ENCODE measurements at places on chromosomes 3 and 15.

DNA sequence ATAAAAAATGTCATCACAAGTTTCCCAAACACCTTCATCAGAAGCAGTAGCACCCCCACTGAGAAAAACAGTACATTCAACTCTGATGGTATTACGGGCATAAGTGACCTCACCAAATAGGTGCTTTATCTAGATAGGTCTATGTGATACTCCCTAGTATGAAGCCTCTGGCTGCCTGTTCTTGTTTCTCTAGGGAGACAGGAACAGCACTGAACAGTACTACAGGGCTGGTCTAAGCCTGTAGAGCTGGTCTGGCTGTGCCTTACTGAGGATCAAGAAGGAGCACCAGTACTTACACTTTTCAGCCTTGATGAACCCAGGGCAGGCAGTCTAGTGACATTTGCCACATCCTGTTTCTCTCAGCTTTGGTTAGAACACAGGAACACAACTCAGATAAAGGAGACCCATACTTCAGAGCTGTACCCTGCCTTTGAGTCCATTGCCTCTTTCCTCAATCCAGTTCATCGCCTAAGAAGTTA is 35.9 kb downstream of the OXNAD1 start:
- no peak for DNase-seq

- no peak for DNase-seq
Observed at GRCh38 chr3:144295613-144296012, 324.0 kb downstream of the DIPK2A start.

GRCh38 chr15:98740295-98740694 is 92.0 kb downstream of the IGF1R start:
- no peak for DNase-seq

DNA sequence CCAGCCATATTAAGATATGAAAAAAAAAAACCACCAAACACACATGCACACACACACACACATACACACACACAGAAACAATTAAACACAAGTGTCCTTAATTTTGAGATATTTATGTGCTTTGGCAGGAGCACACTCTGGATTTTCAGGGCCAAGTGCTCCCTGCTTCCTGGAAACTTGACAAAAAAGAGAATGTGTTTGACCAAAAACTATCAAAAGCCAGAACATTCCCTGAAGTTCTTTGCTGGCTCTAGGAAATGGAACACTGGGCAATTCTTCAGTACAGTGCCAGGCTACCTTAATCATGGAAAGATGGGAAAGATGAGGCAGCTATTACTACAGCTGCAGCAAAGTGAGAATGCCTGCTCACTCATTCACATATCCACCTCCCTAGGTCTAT is 44.6 kb downstream of the P3H2 start:
- DNase-seq = no peak

DNA sequence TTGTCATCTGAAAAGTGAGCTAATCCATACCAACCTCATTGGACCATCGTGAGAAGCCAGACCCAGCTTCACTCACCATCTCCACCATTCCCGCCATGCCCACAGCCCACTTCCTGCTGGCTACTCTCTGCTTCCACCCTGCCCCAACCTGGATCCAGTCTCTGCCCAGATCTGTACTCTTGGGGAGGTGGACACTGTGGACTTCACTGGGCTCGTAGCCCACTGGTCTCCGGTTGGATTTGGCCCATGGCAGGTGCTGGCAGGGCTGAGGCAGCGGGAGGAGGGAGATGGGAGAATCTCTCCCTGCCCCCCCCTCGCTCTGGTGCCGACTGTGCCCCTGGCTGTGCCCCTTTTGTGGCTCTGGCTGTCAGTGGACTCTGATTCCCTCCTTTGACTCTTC is 193.8 kb downstream of the ABHD5 start:
- no peak for DNase-seq

DNA sequence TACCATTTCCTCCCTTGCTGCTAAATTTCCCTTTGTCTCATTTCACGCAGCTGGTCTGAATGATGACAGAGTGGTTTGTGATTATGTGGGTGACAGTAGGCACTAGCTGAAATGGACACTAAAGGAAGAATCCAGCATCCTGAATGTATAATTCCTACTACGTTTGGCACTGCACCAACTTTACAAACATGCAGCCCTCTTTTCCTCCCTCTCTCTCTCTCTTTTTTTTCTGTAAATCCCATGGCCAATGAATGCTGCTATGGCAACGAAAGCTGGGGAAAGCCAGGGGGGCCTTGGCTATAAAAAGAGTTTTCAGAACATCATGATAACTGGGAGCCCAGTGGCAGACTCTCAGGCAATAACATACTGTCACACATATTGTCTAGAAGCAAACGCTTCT is 367.2 kb upstream of the AGTR1 start:
- no peak for DNase-seq

DNA sequence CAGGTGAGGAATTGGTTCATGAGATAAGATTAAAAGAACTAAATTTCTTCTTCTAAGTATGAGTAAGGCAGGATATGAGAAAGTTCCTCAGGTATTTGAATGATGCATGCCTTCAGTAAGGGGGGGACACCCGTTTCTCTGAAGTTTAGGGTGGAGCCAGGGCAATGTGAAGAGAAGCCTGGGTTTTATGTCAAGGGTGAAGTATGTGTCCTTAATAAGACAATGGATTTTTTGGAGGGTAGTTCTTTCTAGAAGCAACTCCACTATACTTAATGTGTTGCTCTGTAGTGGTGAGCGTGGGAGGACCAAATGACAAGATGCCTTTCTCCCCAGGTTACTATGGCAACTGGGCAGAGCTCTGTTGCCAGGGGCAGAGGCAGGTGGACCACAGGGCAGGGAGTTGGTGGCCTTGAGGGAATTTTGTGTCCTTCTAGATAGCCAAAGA is 44.0 kb downstream of the PHLDB2 start:
- no peak for DNase-seq

DNA sequence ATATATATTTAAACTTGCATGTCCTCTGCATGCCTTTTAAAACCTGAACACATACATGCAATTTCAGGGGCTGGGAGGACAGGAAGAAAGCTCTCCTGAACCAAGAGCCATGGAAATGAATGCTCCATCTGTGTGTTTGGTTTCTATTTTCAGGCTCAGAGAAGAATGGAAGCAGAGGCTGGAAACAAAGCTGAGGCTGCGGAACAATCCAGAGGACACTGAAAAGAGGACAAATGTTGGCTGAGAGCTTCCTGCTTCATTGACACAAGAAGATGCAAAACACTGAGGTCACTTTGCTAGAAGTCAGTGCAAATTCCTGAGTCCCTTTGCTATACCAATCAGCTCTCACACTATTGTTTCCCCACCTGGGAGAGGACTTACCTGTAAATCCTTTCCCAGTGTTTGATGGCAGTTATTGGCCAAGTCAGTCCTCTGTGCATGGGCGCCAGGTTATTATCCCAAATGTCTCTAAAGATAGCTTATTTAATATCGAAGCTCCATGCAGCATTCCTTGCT is 12.7 kb downstream of the FAM240A start:
- DNase-seq = no peak

DNA sequence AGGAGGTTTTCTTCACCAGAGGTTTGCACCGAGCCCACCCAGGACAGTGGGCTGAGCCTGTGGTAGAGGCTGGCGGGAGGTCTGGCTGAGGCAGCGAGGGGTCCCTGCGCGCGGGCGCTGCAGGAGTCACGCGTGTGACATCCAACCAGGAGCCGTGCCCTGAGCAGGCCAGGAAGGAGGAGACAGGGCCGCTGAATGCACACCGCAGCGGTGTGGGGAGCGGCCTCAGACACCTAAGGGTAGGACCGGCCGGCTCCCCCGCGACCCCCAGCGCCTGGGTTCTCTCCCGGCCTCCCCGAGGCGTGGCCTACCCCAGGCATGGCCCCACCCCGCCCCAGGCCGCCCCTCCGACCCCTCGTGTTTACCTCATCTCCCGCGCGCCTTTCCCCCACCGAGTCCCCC is 412 bp downstream of the SLC41A3 start:
- no peak for DNase-seq
